ENCODE measurements at places on chromosomes 6 and 20. TPM values are rescaled to one million over a fixed set of nuclear protein-coding genes. Genes with fewer than 3 reads are reported as not detected.

The LY6G6F gene
- not detected for total RNA-seq

The MMP24 gene
- total RNA-seq, result 0.40 TPM

GRCh38 chr6:96856856-96857255 lies 19.6 kb upstream of the GPR63 start:
- no peak for DNase-seq

GRCh38 chr6:971981-972640 lies 279.2 kb upstream of the EXOC2 start:
- DNase-seq, result no peak

DNA sequence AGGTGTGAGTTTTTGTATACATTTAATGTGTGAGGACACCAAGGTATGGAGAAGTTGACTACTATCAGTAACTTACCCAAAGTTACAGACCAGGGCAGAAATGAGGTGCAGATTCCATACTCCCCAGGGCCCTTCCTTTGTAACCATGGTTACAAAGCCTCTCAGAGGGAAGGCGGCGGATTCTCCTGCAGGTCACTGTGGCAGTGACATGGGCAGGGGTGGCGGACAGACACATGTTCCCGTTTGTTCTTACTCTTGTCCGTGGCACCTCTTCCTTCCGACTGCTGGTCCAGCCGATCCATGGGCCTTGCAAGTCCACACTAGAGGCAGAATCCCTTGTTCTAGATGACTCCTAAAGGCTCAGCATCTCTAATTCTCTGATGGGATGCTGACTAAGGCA lies 43.0 kb downstream of the PDYN start:
- no peak for DNase-seq

GRCh38 chr6:29758761-29759160 lies 35.5 kb downstream of the HLA-F start:
- no peak for DNase-seq

DNA sequence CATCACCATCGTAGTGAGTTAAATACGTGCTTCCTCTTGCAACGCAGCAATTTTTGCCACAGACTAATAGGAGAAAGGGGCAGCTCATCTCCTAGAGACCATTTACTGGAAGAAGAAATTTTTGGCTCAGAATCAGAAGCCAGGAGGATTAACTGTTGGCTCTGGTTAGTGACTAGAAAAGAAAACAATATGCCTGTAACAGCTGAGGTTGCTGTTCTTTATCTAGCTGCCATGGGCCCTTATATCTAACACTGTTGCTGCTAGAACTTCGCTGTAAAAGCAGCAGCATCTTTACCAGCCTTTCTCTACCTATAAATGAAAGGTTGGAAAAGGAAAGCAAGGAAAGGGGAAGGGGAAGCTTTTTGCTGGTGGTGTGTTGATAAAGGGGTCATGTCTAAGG lies 65.9 kb downstream of the FAM135A start:
- DNase-seq, result no peak
